ENCODE measurements at places on chromosomes 3 and 15.

GRCh38 chr3:13420045-13420830 lies at the start of gene NUP210:
Gene NUP210 (minus strand): TSS chr3:13420322. CDS start chr3:13420226, 96 bp downstream.
- DNase-seq: no peak

DNA sequence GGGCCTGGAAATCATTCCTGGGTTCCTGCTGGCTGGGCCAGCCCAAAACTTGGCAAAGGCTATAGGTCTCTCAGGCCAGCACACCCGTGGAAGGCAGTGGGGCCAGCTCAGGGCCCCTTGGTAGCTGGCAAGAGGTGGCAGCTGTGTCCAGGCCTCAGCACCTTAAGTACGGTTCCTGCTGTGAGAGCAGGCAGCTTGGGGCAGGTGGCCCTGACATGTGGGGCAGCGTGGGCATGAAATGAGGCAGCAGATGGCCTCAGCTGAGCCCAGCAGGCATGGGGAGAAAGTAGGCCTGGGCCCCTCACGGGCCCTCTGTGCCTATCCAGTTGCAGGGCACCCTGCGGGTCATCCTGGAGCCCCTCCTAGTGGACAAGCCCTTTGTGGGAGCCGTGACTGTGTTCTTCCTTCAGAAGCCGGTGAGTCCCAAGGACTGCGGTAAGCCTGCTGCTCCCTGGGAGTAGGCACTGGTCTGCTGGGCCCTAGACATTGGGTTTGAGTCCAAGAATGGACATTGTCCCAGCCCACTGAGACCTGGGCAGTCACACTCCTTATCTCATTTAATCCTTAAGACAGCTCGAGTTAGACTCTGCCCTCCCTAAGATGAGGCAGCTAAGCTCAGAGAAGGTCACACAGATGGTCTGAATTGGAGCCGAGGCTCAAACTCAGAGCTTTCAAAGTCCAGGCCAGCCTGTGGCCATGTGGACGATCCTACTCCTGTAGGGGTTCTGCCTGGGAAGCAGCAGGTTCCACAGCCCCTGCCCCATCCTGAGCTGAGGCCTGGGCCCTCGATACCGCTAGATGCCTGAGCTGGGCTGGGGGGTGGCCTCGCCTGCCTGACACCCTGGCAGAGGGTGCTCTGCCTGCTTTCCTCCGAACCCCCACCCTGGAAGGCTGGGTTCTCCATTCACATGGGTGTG lies 25.5 kb downstream of the ESYT3 start:
- peak; percentile 54 for DNase-seq

GRCh38 chr3:178454726-178455125 lies 81.5 kb upstream of the KCNMB2 start:
- DNase-seq: peak; percentile 89

GRCh38 chr3:52533623-52534280 lies at the start of gene NT5DC2:
Gene NT5DC2 (minus strand): TSS chr3:52533857. CDS start chr3:52533737, 120 bp downstream.
- peak; percentile 87 for DNase-seq

GRCh38 chr3:9008550-9009255 lies 45.4 kb upstream of the RAD18 start:
- no peak for DNase-seq

GRCh38 chr15:101692801-101693598 lies 31.3 kb downstream of the TARS3 start:
- no peak for DNase-seq

- DNase-seq: no peak
Measured at GRCh38 chr3:1191026-1191425, 98.2 kb downstream of the CNTN6 start.

DNA sequence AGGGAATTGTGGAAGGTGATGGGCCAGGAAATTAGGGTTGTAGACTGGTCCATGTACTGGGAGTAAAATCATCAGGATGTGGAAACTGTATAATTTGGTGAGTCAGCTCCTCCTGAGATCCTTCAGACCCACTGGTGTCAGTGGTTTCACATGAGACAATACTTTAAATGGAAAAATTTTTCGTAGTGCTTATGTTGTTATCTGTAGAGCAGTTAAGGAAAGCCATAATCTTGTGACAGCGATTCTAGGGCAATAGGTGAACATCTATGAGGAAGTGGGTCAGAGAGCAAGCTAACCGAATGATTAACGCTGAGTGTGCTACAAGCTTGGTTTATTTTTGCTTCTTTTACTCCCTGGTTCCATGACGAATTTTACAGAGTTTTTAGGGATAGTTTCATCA lies 200.6 kb downstream of the CADM2 start:
- no peak for DNase-seq

DNA sequence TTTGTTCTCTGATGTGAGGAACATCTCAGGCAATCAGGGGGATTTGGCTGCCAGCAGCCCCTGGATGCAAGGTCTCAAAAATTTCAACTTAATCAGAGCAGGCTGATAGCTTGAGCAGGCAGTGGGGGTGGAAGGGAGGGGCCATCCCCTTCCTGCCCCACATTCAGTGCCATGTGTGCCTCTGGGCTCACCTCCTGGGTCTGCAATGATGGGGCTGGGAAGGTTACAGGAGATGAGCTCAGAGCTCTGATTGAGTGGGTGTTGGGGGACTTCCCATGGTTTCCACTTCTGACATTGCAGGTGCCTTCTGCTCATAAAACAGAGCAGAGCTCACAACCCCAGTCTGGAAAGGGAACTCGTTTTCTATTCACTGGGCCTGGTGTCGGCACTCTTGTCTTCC lies 37.0 kb downstream of the PARP16 start:
- peak; percentile 42 for DNase-seq

DNA sequence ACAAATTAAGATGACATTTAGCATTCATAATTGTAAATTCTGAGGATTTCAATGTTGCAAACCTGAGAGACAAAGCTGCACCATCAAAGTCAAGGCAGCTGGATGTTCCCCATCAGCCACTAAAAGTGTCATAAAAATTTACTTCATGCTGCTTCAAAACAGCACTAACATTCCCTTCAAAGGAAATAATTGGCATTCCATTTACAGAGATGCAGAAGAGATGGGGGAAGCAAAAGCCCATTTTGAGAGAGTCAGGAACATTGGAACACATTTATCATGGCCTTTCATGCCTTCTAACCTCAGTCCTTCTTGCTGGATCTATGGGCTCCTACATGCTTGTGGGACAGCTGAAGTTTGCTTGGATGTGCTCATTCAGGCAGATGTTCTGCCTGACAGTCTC lies 6.4 kb upstream of the TMEM158 start:
- no peak for DNase-seq

DNA sequence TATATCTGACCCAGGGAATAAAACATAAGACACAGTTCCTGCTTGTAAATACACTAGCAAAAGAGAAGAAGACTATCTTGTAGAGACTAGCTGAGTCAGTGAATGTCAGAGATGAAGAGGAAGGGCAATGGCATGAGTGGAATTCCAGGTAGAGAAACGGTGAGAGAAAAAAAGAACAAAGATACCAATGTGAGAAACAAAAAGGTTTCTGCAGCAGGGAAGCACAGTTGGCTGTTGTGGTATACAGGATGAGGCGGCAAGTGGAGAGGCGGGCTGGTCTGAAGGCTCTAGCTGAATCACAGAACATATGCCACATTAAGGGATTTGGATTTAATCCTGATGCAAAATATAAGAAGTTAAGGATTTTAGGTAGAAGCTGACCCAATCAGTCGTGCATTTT lies 17.1 kb upstream of the TASOR start:
- DNase-seq: no peak

DNA sequence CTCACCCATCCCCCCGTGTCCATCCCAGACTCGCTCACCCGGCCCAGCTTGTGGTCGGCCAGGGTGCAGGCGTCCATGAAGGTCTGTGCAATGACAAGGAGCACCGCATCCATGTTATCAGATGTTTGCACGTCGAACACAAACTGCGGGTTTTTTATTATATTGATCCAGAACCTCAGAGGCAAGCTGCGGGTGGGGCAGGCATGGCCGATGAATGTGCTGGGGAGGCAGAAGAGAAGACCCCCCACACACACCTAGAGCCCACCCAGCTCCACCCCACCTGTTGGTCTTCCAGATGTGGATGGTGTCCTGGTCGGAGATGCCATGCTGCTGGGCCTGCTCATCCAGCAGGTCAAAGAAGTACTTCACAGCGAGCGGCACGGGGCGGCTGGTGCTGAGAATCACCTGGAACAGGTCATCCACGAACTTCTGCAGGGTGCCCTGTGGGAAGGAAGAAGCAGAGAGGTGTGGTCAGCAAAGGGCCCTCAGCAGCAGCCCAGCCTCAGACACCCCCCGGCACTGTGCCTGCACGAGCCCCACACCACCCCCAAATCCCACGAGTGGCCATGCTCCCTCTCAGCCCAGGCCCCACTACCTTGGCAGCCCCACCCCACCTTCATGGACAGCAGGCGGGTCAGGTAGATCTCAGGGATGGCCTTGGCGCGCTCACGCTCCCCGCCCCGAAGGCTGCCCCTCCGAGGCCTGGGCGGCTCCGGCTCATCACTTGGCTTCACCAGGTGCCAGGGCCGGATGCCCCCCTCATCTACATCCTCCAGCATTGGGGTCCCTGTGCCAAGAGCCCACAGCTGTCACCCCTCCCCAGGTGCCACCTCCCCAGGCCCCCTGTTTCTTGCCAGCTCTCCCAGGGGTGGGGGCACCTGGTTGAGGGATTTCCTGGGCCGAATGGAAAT lies 20.3 kb downstream of the PLXNB1 start:
- DNase-seq: no peak

DNA sequence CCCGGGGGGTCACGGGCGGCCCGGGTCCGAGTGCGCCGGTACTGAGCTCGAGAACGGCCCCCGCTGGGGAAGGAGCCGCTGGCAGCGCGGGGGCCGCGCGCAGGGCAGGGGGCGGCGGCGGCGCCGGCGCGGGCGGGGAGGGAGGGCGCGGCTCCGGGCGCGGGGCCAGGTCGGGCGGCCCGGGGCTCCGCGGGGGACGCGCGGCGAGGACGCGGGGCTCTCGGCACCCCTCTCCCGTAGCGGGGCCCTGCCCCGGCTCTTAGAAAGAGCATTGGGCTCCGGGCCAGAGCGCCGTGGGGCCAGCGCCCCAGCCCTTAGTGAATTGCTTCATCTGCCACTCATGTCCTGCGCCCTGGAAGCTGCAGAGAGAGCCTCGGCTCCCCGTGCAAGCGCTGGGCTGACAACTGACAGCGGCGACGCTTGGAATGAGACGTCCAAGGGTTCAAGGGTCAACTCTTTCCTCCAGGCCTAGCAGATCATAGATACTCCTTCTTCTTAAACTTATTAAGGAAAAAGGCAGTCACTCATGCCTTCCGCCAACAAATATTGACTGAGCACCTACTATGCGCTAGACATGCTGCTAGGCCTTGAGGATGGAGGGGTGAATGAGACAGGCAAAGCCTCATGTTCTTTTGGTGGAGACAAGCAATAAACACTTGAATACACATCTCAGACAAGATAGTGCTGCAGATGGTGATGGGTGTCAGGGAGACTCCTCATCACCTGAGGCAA lies 140.8 kb downstream of the SMAD6 start:
- peak; percentile 68 for DNase-seq

DNA sequence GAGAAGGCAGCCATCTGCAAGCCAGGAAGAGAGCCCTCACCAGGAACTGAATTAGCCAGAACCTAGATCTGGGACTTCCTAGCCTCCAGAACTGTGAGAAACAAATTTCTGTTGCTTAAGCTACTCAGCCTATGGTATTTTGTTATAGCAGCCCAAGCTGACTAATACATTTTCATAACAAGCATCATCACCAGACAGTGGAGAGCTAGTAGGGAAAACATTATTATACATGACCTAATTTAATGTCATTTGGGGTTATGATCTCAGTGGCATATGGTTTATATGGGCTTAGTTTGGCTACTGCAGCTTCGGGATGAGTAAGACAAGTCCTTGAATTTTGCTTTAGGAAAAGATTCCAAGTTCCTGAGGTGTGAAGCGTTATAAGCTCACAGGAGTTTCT lies 35.6 kb downstream of the LNP1 start:
- DNase-seq: no peak

DNA sequence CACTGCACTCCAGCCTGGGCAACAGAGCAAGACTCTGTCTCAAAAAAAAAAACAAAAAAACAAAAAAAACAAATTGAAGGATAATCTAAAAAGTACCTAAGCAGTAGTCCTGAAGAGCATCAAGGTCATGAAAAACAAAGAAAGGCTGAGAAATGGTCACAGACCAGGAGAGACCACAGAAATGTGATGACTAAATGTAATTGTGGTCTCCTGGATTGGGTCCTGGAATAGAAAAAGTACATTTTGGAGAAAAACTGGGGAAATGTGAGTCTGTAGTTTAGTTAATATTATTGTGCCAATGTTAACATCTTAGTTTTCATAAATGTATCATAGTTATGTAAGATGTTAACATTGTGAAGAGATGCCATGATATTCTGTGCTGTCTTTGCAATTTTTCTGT lies 267.5 kb upstream of the NR2E3 start:
- DNase-seq: no peak

All from right hindlimb (tissue), 1 donor.